ENCODE measurements at places on chromosomes 16 and 17. TPM values are rescaled to one million over a fixed set of nuclear protein-coding genes. Genes with fewer than 3 reads are reported as not detected.

ZDHHC1 gene
- total RNA-seq = 7.6 TPM

TBC1D3H gene
- not detected for total RNA-seq

NME4 gene
- total RNA-seq = 443 TPM

TRAF4 gene
- 79.3 TPM for total RNA-seq

HEATR9 gene
- total RNA-seq = not detected

ASIC2 gene
- total RNA-seq = 2.2 TPM

C16orf95 gene
- total RNA-seq = 6.8 TPM

C17orf107 gene
- 0.23 TPM for total RNA-seq

CDRT15L2 gene
- not detected for total RNA-seq

KRTAP4-9 gene
- total RNA-seq = not detected

KRT36 gene
- not detected for total RNA-seq

AXIN2 gene
- 0.95 TPM for total RNA-seq

TEN1 gene
- total RNA-seq = 25.3 TPM

KRTAP4-3 gene
- not detected for total RNA-seq

SLFN13 gene
- total RNA-seq = 4.2 TPM

KRTAP17-1 gene
- not detected for total RNA-seq

IRX6 gene
- total RNA-seq = not detected

CTRL gene
- total RNA-seq = 1.8 TPM

ITGAX gene
- total RNA-seq = 1.4 TPM

COL1A1 gene
- total RNA-seq = 11.3 TPM

TPSG1 gene
- 0.13 TPM for total RNA-seq

PLLP gene
- 1.3 TPM for total RNA-seq

CEP112 gene
- 4.2 TPM for total RNA-seq

HASPIN gene
- 15.3 TPM for total RNA-seq

HOXB2 gene
- 0.55 TPM for total RNA-seq

SNTB2 gene
- 9.6 TPM for total RNA-seq

Measured in A549 treated with CORT108297 at 1 μM for 4 hours (cell line).